NCI-H1417 treated with DMSO at 0.1 percent for 48 hours (cell line): ENCODE measurements at places on chromosomes 11 and 22.

- no peak for DNase-seq
Measured at GRCh38 chr11:114386131-114386530, 14.2 kb downstream of the C11orf71 start.

GRCh38 chr22:50523806-50524675 is 1.4 kb downstream of the SCO2 start:
- no peak for DNase-seq

GRCh38 chr22:19216579-19216978 is 38.0 kb upstream of the SLC25A1 start:
- no peak for DNase-seq

GRCh38 chr11:96238563-96239135 is 104.3 kb downstream of the MAML2 start:
- no peak for DNase-seq

GRCh38 chr11:127898422-127899365 is 688.7 kb downstream of the ETS1 start:
- no peak for DNase-seq

DNA sequence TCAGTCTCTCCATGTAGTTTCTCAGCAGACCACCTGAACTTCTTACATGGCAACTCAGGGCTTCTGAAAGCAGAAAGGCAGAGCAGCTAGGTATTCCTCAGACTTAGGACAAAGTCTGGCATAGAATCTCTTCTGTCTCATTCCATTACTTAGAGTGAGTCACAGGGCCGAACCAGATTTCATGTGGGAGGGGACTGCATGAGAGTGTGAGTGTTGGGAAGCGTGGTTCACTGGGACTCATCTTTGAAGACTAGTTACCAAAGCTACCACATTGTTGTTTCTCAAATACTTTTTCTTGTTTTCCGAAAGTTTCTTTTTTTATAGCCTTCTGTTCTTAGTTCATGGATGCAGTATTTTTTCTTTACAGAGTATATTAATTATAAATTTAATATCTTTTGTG is 36.1 kb upstream of the SCN3B start:
- DNase-seq, result no peak

DNA sequence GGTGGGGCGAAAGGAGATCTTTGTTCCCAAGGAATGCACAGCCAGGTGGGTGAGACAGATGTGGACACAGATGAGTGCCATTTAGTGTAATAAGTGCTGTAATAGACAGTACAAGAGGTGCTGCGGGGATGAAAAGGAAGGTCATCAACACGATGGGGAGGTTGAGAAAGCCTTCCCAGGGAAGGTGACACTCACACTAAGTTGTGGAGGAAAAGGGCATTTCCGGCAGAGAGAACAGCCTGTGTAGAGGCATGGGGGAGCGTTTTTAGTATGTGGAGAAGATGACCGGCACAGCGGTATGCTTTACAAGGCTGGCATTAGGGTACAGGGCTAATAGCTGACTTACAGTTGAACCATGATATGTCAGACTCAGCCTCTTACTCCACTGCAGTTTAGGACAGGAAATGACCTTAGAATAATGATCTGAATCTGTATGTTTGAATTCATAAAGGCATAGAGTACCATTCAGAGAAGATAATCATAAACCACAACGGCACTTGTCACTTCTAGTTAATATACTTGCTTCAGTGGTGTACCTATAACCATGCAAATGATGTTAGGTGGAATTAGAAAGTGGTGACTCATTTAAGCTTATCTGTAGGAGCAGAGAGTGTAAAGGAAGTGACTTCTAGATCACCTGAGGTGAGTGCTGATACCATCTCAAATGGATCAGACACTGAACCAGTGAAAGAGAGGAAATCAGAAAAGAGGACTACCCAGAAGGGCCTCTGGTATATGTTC is 60.6 kb downstream of the FAM83F start:
- DNase-seq, result no peak

DNA sequence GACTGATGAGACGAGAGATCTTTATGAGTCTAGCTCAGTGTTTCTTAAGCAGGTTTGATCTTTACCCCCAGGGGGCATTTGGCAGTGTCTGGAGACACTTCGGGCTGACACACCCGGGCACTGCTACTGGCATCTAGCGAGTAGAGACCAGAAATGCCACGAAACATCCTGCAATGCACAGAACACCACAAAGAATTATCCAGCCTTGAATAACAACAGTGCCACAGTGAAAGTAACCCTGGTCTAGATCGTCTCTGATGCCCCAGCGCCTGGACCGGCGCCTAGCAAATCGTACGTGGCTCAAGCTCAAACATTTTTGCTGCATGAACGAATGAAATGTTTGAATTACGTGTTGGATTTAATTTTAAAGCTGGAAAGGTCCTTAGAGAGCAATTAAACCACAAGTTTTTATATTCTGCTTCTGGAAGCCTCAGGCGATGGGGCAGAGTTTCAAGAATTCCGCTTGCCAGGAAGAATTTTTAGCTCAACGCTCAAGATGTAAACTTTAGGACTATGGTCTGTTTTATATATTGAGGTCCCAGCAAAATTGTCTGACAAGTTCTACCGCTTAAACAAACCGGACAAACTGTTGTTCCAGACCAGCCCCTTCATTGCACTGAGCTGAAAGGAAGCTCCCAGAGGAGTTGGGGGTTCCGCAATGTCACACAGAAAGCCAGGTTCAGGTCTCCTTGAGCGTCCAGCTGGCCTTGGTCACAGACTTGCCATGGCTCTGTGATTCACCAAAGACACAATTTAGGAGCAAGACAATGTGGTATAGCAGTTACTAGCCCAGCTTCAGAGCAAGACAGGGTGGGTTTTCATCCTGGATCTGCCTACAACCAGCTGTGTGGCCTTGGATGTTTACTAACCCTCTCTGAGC is 44.2 kb upstream of the SMTN start:
- DNase-seq, result no peak

- DNase-seq, result no peak
Measured at GRCh38 chr11:12185914-12186313, 75.5 kb downstream of the MICAL2 start.

- no peak for DNase-seq
Measured at GRCh38 chr11:130151196-130151595, 8.4 kb upstream of the ST14 start.

GRCh38 chr11:77455740-77456139 is 18.2 kb downstream of the PAK1 start:
- DNase-seq, result no peak

- no peak for DNase-seq
Measured at GRCh38 chr22:49365910-49366309, 461.8 kb downstream of the BRD1 start.

DNA sequence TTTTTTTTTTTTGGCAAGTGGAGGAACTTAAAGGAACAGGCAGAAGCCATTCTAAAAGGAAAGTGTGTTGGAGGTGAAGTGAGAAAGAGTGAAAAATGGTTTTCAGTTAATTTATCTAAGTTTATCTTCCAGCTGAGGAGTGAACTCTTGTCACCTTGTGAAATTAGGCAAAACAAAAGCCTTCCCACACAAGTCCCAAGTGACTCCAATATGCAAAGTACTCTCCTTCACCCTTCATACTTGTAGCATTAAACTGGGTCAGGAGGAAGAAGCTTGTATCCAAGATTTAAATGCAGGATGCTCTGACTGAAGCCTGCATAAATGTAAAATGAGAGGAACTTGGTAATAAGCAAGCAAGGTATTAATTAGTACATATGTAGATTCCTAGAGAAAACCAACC is 796.8 kb downstream of the DLG2 start:
- no peak for DNase-seq
